ENCODE measurements at places on chromosomes 1 and 21. TPM values are rescaled to one million over a fixed set of nuclear protein-coding genes. Genes with fewer than 3 reads are reported as not detected.

HSD3B2 gene
- 0.42 TPM for total RNA-seq

SESN2 gene
- total RNA-seq, result 4.0 TPM

NTNG1 gene
- total RNA-seq, result 5.1 TPM

LRRIQ3 gene
- total RNA-seq, result 1.4 TPM

HFM1 gene
- 0.85 TPM for total RNA-seq

PITHD1 gene
- 118 TPM for total RNA-seq

RCSD1 gene
- total RNA-seq, result 95.8 TPM

KIF21B gene
- 8.2 TPM for total RNA-seq

CYP4Z1 gene
- total RNA-seq, result 0.42 TPM

AHDC1 gene
- 4.2 TPM for total RNA-seq

IL20 gene
- 0.05 TPM for total RNA-seq

OR2T35 gene
- not detected for total RNA-seq

AGMAT gene
- total RNA-seq, result 3.8 TPM

PRKCZ gene
- total RNA-seq, result 7.6 TPM

RAB42 gene
- 51.5 TPM for total RNA-seq

TOE1 gene
- 13.3 TPM for total RNA-seq

KCNE2 gene
- 0.14 TPM for total RNA-seq

BNIPL gene
- 0.52 TPM for total RNA-seq

LCK gene
- 467 TPM for total RNA-seq

AKT3 gene
- total RNA-seq, result 45.3 TPM

PTGFRN gene
- 19.7 TPM for total RNA-seq

RIIAD1 gene
- total RNA-seq, result not detected

GRIK1 gene
- 0.05 TPM for total RNA-seq

CRYAA gene
- total RNA-seq, result not detected

NPHS2 gene
- total RNA-seq, result 0.05 TPM

DLGAP3 gene
- total RNA-seq, result 0.24 TPM

CLCA4 gene
- 0.05 TPM for total RNA-seq

FCRL4 gene
- total RNA-seq, result 0.19 TPM

ATAD3C gene
- total RNA-seq, result 0.24 TPM

HS2ST1 gene
- total RNA-seq, result 11.5 TPM

GBP2 gene
- total RNA-seq, result 60.5 TPM

SPRR1A gene
- total RNA-seq, result not detected

KIRREL1 gene
- 5.9 TPM for total RNA-seq

ALPL gene
- total RNA-seq, result 0.90 TPM

CADM3 gene
- 0.42 TPM for total RNA-seq

KRTAP25-1 gene
- not detected for total RNA-seq

RPL22 gene
- total RNA-seq, result 428 TPM

HPDL gene
- total RNA-seq, result 6.8 TPM

GUCA2A gene
- 0.57 TPM for total RNA-seq

TEX38 gene
- total RNA-seq, result not detected

BMP8B gene
- total RNA-seq, result 0.14 TPM

CELA2A gene
- total RNA-seq, result 0.14 TPM

KRTAP7-1 gene
- not detected for total RNA-seq

MROH7 gene
- 0.24 TPM for total RNA-seq

NECTIN4 gene
- 0.66 TPM for total RNA-seq

TRAF5 gene
- total RNA-seq, result 17.0 TPM

SPATA1 gene
- total RNA-seq, result 5.1 TPM

CFAP57 gene
- total RNA-seq, result 0.42 TPM

All from thymus (tissue), 14 donors.